Inflammatory macrophage treated with lipopolysaccharide for 4 hours (primary cell): ENCODE measurements at places on chromosomes 11 and 22.

GRCh38 chr11:45266676-45267020 is 19.5 kb downstream of the SYT13 start:
- no peak for DNase-seq

- no peak for DNase-seq
Measured at GRCh38 chr11:122645847-122646246, 9.7 kb upstream of the UBASH3B start.

GRCh38 chr11:45368697-45369096 is 82.6 kb upstream of the SYT13 start:
- no peak for DNase-seq

GRCh38 chr22:22810018-22810427 is 77.6 kb upstream of the IGLL5 start:
- DNase-seq, result peak; percentile 40

GRCh38 chr22:38858492-38858891 is 13.5 kb downstream of the CBX6 start:
- DNase-seq, result no peak

DNA sequence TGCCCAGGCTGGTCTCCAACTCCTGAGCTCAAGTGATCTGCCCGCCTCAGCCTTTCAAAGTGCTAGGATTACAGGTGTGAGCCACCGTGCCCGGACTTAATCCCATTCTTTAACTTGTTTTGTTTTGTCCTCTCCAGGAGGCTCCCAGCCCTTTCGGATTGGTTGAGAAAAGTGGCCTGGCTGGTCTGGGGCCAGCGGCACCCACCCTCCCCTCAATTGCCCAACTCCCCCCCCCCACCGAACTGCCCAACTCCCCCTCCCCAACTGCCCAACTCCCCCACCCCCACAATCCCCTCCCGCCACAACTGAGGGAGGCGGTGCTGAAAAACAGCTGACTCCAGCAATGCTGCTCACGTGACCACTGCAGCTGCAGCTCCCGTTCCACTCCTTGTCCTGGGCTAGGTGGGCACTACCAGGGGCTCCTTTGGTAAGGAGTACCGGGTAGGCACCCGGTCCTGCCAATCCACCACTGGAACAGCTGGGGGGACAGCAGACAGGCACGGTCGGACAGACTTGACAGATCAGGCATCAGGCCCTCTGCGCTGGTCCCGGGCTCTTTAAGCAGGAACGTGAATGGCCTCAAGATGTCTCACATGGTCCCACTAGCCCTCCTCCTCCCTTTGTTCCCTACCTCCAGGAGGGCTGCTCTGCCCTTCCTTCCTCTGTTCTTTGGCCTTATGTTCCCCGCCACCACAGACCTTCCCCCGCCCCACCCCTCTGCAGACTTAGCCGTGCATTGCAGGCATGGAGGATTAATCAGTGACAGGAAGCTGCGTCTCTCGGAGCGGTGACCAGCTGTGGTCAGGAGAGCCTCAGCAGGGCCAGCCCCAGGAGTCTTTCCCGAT is at the start of gene TCN2:
TCN2 (plus strand) TSS at position 720 of the 845 bp plus-strand sequence. CDS start 158 bp downstream, outside the sequence.
- peak; percentile 76 for DNase-seq

DNA sequence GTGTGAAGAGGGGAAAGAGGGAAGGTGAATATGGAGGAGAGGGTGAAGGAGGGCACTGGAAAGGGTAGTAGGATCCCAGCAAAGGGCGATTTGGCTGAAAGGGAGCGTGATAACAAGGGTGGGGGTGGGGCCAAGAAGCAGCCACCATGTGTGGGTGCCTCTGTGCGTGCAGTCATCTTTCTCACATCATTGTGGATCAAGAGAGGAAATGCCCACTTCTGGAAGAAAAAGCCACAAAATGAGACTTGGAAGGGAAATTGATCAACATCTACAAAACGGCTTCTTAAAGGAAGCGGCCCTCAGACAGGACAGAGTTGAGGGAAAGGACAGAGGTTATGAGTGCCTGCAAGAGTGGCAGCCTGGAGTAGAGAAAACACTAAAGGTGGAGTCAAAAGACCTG is 1.2 kb upstream of the CXCR5 start:
- peak; percentile 93 for DNase-seq

GRCh38 chr22:40898850-40899357 is 37.0 kb upstream of the DNAJB7 start:
- DNase-seq, result peak; percentile 62

- DNase-seq, result no peak
Measured at GRCh38 chr22:23184764-23185113, 4.4 kb downstream of the BCR start.

DNA sequence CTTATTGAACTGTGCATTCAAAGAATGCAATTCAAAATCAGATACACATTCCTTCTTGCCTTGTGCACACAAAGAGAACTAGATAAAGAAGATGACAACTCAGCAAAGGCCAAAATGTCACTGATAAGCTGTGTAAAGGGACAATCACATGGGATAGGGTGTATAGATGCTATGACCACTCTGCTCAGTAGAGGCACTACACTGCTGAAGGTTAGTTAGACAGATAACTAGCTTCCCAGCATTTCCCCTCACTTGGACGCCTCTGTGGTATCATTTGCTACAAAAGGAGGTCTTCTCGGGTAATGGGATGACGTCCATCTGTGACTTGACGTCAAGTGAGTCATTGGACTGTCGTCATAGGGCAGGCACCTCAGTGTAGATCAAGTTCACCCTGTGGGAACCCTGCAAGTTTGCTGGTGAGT is 424.9 kb upstream of the CCDC90B start:
- DNase-seq, result no peak

GRCh38 chr11:12845163-12845562 is 164.0 kb upstream of the RASSF10 start:
- DNase-seq, result no peak
